Stimulated activated naive B cell treated with anti-CD40 and anti-IgM and Interleukin-4, amounts not matched to agents 10 μg/mL and 1 μg/mL and 100 μg/mL, for 72 hours (primary cell): ENCODE measurements at places on chromosomes 6 and 20.

DNA sequence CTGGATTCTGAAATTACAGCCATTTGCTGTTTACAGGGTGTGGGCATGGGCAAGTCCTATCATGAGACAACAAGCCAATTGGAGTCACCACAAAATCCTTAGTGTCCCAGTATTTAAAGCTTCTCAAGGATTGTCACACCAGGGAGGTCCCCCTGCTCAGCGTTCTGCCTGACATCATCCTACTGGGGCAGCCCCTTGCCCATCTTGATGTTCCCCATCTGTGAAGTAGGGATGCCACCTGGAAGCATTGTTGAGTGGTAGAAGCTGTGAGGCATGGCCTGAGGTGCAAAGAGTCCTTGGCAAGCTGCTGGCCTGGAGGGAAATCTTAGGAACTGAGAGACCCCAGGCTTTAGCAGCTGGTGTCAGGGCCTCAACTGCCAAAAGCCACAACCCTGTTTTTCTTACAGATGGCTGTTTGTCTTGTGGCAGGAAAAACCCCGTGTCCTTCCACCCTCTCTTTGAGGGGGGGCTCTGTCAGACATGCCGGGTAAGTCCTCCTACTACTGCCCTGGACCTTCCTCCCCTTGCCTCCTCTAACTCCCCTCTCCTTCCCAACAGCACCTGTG is 23.3 kb upstream of the MAPRE1 start:
- no peak for DNase-seq

GRCh38 chr6:8888468-8888867 is 453.1 kb upstream of the SLC35B3 start:
- DNase-seq: no peak

DNA sequence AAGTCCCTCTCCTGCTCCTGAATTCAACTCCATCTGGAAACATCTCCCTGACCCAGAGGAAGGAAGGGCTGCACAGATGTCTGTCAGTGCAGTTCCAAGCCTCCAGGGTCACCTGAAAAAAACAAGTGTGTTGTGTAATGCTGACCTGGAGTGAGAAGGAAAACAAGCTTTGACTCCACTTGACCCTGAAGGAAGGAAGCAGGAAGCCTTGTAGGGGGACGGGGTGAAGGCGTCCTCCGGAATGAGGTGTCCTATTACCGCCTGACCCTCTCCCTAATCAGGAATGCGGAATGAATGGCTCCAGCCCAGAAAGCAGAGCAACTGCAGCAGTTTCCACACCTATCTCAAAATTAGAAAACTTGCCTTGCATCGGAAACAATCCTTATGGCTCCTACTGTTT is 13.9 kb upstream of the ADGRF5 start:
- no peak for DNase-seq

GRCh38 chr6:25223490-25223991 is 55.6 kb upstream of the CARMIL1 start:
- DNase-seq: peak; percentile 5

- no peak for DNase-seq
Observed at GRCh38 chr6:47440719-47441118, 36.9 kb upstream of the CD2AP start.

DNA sequence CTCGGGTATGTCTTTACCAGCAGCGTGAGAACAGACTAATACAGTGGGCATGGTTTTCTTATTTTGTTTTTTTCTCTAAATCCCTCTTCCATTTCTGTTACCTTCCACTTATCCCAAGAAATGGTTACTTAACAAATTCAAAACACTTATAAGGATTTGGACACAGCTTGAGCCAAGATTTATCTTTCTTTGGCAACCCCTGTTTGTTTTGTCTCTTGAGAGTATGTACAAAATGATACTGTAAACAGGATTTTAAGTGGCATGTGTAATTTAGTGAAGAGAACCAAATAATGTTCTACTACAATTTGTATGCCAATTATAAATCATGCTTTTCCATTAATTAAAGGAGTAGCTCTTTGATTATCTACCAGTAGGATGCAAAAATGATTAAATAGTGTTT is 51.4 kb downstream of the PPP1R14C start:
- DNase-seq: no peak

- DNase-seq: no peak
Observed at GRCh38 chr6:39899554-39900295, 34.5 kb downstream of the MOCS1 start.

DNA sequence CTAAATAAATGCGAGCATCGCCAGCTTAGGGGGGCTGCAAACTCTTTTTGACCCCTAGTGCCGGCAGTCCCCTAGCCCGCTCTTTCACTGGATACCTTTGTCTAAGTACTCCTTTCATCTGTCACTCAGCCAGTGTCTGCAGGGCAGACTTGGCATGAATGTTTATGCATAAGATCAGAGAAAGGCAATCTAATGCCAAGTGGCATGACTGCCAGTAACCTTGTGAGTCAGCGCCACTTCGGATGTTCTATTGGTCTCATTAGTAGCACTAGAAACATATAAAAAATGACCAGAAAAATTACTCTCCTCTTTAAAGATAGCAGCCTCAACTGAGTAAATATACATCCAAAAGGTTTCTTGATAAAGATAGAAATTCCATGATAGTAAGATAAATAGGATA is 192.2 kb downstream of the TBC1D32 start:
- no peak for DNase-seq

GRCh38 chr20:23085436-23086055 is 578 bp downstream of the CD93 start:
- DNase-seq: no peak
